ENCODE measurements at places on chromosomes 7 and 10.

GRCh38 chr10:52949899-52950298, 177.3 kb upstream of the MBL2 start:
- peak; percentile 69 for DNase-seq

GRCh38 chr10:46225597-46225996, 61.2 kb upstream of the ANTXRL start:
- no peak for DNase-seq

- DNase-seq, result no peak
These were observed 16.7 kb upstream of the GAD2 start for GRCh38 chr10:26199841-26200240.

- DNase-seq, result no peak
These were observed 110.0 kb upstream of the GLCCI1 start for GRCh38 chr7:7858559-7858958.

DNA sequence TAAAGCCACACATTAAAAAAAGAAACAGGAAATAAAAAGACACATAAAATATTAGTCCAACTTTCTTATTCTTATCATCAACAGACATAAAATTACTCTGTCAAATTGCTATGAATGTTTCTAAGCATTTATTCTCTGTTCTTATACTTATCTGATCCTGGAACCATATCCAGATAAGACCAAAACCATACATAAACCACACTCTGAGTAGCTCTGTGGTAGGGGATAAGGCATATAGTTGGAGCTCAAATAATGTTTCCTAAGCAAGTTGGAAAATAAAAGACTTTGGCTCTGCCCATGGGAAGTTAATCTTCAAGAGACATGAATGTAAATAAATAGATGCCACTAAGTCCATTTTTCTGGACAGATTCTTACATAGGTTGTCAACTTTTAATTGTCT, 103.1 kb upstream of the PLXDC2 start:
- no peak for DNase-seq

DNA sequence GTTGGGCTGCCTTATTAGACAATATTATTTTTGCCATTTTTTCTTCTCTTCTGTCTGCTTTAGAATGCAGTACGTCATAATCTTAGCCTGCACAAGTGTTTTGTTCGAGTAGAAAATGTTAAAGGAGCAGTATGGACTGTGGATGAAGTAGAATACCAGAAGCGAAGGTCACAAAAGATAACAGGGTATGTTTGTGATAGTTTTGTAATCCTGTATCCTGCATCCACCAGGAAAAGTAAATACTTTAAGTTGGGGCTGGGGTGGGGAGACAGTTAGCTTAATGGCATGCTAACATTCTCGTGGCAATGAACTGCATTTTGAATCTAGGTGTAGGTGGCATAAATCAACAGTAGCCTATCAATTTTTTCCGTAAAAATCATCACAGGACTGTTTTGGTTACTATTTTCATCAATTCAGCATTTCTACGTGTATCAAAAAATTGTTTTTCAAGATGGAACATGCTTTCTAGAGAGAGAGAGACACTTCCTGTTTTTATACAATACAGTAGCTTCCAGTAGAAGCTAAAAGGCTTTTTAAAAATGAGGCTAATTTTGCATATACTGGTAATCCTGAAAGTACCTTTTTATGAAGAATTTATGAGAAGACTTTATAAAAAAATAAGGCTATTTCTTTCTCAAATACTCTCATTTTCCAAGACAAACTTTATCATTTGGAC, 247.5 kb downstream of the FOXP2 start:
- no peak for DNase-seq

- DNase-seq, result no peak
These were observed 129.8 kb downstream of the PTN start for GRCh38 chr7:137213744-137214143.

DNA sequence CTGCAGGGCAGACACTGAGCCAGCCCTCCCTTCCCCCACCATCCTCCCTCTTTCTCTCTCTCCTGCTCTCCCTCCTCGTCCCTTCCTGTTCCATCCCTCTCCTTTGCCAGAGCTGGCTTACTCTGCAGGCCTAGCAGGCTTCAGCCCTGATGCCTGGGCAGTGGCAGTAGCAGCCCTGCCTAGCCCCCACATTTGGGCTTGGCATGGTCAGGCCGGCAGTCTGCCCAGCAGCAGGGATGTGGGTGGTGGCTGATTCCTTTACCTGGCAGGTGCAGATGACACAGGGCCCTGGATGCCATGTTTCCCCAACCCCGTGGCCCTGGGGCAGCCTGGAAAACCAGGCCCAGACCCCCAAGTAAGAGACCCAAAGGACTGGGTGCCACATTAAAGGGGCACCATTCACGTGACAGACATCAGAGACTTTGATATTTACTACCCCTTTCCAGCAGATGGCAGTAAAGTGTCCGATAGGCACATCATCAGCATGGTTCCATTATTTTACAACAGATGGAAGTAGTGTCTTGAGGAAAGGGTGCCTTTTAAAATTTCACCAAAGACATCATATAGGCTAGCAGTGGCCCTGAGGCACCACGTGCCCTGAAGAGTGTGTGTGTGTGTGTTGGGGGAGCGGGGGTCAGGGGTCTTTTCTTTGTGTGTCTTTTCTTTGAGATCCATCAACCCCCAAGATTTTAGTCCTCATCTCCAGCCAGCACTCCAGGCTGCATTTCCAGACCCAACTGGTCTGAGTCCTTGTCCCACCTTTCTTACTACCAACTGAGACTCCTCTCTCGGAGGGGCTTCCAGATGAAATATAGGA, 5.9 kb downstream of the KCP start:
- DNase-seq, result peak; percentile 49

DNA sequence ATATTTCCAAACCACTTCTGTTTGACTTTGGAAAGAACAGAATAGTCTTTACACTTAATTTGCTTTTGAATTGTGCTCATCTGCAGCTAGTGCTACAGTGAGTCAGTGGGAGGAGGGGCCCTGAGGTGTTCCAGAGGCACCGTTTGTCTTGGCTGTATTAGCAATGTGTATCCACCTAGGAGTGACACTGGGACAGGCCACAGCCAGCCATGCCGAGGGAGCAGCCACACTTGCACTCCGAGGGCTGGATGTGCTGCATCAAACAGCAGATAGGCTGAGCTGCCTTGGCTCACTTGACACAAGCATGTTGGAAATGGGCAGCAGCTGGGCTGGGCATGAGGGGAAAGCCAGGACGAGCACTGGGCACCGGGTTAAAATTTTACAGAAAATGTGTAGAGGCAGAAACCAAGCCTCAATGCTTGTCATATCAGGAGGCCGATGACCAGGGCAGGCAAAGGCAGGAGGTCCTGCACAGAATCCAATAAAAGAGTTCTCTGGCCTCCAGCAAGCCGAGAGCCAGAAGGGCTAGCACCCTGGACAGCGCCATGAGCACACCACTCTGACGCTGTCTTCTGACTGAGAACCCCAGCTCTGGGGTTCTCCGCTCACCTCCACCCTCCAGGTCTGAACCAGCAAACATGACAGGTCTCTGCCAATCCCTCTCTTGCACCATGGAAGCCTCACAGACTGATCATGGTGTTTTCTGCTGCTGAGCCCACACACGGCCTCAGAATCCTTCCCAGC, 163.3 kb downstream of the GRID1 start:
- DNase-seq, result peak; percentile 66

DNA sequence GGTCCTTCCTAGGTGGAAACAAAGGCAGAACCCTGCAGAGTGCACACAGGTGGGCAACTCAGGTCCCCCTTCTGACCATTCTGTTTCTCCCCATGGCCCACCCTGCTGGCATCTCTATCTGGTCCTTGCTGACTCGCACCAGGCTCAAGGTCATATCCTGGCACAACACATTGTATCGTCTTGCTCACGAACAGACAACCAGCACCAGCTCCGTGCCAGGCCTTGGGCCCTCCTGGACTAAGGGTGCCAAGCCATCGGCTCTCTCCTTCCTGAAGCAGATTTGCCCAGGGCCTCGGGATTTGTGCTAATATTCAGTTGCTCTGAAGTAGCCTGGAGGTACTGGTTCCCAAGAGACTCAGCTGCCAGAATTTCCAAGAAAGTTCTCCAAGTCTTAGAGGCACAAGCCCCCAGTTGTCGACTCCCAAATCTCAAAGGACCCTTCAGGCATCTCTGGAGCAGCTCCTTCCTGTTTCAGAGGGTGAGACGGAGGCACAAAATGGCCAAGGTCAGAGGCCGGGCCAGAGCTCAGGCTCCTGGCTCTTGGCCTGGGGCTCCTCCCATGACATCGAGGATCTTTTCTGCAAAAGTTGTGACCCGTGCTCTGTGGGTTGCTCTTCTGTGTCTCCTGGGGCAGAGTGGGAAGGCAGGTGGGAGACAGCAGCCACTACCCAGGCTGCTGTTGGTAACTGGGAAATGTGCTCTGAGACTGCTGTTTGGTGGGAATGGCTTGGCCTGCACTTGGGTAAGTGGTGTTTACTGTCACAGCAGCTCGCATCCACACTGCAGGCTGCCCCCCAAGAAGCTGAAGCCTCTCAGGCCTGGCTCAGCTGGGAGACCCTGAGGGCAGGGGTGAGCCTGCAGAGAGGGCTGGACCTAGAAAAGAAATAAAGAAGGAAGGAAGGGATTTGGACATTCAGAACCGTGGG, 121.3 kb downstream of the RGS10 start:
- DNase-seq, result no peak

DNA sequence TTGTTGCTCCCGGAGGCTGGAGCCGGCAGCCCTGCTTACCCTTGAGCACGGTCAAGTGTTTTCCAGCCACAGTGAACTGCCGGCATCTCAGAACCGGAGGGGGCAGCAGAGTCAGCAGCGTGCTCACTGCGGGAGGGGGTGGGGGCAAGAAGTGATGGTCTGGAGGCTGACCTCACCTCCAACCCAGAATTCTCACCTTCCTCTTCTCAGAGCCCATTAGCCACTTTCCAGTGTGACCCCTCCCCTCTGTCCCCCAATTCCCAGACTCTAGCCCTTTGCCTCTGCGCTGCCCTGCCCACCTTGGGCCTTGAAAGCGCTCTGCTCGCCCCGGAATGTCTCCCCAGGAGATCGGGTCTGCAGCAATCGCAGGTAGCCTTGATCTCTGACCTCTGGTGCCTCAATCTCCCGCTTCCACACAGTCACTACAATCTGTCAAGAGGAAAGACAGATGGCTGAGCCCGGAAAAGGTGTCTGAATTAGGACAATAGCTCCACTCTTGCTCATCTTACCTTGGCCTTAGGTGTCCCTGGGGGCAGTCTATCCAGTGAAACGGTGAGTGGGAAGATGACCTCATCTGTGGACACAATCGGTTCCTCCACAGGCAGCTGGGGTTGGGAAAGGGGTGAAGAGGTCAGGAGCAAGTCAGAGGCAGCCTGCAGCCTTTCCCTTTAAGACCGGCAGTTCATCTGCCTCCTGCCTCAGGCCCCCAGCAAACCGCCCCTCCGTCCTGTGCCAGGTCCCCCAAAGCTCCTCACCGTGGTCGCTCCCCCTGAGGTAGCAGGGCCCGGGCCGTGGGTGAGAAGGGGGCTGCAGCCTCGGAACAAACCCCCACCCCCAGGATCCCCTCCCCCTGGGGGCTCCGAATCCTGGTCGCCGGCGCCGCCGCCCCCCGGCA, 942 bp downstream of the TRAPPC14 start:
- DNase-seq, result peak; percentile 62

DNA sequence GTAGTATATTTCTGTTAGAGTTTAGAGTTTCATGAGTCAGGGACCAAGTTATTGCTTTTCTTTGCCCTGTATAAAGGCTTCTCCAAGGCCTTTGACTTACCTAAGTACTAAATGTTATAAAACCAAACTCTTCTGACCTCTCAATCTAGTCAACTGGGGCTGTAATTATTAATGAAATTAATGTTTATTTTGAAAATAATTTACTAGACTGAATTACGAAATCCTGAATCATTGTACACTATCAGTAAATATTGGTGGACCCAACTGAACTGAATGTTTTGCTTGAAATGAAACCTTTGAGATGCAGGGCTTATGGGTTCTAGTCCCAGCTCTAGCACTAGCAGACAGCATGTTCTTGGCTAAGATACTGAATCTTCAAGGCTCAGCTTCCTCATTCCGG, 1.7 kb upstream of the CYP2C9 start:
- no peak for DNase-seq

- no peak for DNase-seq
These were observed 669.4 kb downstream of the INHBA start for GRCh38 chr7:41033500-41033899.

- no peak for DNase-seq
These were observed 49.6 kb downstream of the PDE1C start for GRCh38 chr7:32020551-32021159.
